ENCODE measurements at places on chromosomes 5 and 9.

- no peak for DNase-seq
Observed at GRCh38 chr9:100639854-100640253, 62.0 kb downstream of the CAVIN4 start.

DNA sequence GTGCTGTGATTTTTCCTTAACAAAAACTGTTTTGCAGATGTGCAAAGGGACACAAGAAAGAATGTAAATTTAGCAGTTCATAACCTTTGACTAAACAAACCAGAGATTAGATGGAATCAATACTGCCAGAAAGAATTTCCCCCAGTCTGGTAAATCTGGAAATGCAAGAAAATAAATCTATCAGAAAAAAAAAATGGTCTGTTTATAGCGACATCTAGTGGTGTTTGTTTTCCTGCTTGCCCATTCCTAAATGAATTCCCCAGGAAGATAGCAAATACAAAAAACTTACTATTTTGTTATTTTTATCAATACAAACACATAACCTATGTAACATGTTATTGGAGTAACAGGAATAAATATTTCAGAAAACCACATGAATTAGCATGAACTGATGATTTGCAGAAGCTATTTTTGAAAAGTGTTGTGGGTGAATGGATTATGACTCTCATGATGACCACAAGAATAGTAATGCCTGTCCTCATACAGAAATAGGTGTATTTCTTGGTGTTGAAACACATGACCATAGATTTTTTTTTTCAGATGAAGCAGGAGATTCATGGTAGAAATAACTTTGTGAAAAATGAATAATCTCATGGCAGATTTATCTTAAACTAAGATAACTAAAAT is 1703.8 kb downstream of the MAT2B start:
- DNase-seq: peak; percentile 36

GRCh38 chr5:168941901-168942300 is 359.0 kb downstream of the SLIT3 start:
- no peak for DNase-seq

DNA sequence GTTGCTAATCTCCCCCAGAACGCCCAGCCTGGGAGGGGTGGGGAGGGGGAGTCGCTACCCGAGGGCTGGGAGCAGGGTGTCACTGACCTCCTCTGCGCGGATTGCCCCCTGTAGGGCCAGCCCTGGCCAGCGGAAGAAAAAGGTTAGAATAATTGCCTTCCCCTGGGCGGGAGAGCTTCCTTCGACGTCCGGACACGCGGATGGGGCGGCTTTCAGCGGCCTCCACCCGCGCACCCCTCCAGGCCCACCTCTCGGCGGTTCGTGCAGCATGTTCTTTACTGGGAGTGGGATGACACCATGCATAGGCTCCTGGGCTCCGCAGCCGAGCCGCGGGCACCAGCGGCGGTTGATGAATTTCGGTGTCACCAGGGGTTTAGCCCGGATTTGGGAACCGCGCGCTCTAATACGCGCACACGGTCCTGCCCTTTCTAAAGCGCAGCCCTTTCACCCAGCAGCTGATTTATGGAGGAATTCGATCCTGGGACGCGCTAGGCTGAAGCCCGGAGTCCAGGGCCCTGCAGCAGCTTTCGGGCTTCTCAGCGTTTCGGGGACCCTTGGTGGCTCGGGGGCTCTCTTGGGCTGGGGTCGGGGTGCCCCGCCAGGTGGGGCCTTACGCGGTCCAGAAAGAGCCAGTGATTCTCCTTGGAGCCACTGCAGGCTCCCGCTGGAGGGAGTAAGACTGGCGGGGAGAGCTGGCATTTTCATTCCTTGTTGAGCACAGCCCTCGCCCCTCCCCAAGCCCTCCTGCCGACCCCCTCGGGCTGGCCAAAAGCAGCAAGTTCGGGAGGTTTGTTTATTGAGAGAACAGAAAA is 10.1 kb downstream of the LMX1B start:
- no peak for DNase-seq

GRCh38 chr9:101716629-101717028 is 21.8 kb downstream of the GRIN3A start:
- DNase-seq: peak; percentile 63

DNA sequence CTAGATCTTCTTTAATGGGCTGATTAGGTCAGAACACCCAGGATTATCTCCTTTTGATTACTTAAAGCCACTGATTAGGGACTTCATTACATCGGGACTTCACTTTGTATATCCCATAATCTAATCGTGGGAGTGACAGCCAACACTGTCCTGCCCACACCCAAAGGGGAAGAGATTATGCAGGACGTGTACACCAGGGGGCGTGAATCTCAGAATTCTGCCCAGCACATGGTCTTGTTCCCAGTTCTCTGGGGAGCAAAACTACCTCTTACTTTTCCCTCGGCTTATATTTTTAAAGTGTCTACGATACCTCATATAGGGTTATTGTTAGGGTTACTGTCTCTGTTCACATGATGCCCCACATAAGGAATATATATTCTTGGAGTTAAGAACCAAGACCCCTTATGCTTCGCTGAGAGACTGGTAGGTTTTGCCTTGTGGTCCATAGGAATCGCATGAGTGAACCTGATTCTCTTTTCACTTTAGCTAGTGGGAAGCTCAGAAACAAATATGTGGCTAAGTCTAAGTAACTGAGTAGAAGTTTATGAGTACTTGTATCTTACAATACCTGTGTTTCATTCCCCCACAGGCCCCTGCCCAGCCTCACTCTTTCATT is 192.7 kb downstream of the GNA14 start:
- no peak for DNase-seq

DNA sequence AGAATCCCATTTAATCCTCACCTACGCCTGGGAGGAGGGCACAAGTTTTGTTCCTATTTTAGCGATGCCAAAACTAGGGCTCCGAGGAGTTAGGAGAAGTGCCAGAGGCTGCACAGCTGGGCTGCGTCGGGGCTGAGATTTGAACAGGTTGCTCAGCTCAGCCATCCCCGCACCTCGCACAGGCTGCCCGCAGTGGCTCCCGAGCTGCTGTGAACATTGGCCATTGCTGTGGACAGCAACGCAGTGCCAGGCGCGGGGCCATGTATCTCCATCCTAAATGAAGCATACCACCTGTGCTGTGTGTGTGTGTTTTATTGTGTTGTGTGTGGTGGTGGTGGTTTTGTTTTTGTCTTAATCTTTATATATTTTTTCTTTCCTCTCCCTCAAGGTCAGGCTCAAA is 52.0 kb downstream of the AK8 start:
- DNase-seq: no peak

- DNase-seq: peak; percentile 66
Observed at GRCh38 chr9:108439947-108440346, 415.8 kb downstream of the ACTL7B start.

- DNase-seq: no peak
Observed at GRCh38 chr5:66342341-66342880, 198.3 kb downstream of the SREK1 start.

DNA sequence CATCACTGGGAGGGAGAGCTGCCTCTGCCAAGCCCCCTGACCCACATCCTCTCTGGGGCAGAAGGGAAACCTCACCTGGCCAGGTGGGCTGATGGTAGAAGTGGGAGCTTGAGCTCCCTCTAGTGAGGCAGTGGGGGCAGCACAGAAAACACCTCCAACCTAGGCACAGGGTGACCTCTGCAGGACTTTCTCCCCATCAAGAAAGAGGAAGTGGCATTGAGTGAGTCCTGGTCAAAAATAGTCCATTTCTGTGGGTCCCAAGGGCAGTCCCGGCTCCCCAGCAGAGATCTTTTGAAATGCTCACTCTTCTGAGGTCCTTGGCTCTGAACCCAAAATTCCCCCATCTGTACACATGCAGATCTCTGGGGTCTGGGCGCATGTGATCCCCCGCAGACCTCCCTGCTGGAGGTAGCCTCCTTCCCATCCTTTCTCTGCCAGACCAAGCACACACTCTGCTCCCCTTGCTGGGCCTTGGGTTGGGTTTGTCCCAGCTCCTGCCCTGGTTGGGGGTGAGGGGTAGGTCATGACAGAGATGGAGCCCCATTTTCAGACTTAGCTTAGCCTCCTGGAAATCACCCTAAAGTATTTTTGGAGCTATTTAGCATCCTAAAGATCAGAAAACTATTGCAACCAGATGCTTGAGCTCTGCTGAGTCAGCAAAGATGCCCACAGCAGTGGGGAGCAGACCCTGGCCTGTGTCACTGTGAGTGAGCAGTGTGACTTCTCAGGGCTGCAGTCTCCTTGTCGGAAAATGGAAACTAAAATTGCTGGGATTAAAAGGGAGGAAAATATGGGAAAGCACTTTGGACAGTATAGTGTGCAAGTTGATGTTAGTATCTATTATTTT is 41.6 kb upstream of the LCP2 start:
- DNase-seq: no peak

- DNase-seq: peak; percentile 16
Observed at GRCh38 chr9:120446671-120447070, 133.3 kb downstream of the CDK5RAP2 start.

GRCh38 chr9:14314929-14315874 is 1.3 kb upstream of the NFIB start:
- peak; percentile 77 for DNase-seq

DNA sequence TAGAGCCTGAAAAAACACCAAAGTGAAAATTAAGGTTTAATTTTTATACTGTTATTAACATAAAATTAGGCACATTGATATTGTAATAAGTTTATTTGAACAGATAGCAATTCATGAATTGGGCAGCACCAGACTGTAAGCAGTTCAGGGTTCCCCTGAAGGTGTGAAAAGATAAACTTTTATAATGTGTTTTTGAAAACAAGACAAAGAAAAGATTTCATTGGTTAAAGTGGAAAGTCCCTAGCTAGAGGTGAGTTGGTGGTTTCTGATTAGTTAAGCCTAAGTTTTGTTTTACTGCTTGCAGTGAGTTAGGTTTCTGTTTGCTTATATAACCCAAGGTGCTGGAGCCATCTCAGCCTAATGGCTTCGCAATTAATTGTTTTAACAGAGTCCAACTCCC is 96.5 kb upstream of the RPS23 start:
- no peak for DNase-seq

DNA sequence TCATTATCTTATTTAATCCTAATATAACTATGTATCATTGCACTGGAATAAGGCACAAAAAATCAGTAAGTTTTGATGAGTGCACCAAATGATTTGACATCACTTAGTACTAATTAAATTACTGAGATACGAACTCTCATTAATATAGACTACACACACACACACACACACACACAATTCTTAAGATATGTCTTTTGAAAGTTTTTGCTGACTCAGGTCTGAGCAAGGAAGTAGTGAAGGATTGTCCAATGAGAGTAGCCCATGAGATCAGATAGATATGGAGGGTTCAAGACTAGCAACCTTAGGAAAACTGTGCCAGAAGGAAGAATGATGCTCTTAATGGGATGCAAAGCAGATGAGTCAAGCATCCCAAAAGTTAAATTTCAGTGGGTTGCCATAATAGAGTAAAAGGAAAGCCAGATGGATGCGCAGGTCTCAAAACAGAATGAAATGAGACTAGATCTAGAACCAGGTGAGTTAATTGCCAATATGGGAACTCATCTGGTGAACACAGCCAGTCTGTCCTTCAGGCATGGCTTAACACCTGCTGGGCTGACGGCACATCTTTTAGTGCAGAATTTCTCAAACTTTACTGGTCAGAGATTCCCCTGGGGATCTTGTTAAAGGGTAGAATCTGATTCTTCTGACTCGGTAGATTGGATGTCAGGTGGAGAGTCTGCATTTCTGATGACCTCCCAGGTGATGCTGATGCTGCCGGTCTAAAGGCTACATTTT is 197.0 kb upstream of the NR4A3 start:
- DNase-seq: no peak

GRCh38 chr9:73141282-73141681 is 10.4 kb upstream of the ANXA1 start:
- DNase-seq: no peak

- DNase-seq: peak; percentile 88
Observed at GRCh38 chr5:14406554-14406849, 175.1 kb upstream of the OTULINL start.

- DNase-seq: no peak
Observed at GRCh38 chr9:126523611-126524111, 90.1 kb upstream of the LMX1B start.

DNA sequence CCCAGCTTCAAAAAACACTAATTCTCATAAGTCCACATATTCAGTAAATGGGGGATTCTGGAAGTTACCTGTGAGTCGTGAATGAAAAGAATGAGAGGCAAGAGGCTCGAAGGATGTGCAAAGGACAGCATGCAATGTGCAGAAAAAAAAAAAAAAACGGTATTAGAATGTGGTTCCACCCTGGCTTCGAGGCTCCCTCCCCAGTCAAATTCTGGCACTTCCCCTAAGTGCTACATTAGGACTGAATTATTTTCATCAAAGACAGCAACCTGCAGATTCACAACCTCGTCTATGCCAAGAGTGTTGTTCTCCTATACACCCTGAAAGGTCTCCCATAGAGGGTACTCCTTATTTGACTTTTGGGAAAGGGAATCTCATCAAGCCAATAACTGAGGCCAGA is 16.5 kb downstream of the CAPSL start:
- no peak for DNase-seq

DNA sequence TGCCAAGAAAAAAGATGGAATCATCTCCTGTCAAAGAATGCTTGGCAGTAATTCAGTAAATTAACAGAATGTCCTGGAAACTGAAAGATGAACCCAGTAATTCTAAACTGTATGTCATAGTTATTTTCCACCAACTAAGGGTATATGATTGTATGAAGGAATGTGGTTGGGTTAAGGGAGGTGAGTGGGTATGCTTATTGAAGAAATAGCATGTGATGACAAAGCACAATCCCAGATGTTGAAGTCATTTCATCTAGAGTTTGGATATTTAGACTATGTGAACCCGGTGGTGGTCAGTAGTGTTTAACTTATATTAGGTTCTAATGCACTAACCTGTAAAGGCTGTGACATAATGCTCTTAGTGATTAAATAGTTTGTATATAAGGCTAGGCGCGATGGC is 87.3 kb downstream of the CDKN2A start:
- DNase-seq: peak; percentile 49

DNA sequence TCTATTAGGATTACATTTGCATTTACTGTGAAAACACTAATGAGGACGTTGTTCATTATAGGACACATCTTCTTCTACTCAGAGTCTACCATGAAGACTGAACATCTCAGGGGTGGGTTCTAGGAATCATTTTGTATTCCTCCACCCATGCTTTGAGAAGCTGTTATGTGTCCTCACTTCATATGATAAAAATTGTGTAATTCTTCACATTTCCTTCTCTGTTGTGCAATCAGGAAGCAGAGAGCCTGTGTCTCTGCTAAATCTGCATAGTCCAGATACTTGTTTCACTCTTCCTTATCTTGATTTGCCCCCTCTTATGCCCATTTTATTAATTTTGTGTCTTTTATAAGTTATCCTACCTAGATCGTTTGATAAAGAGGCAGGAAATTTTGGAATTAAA is 97.8 kb upstream of the IQGAP2 start:
- no peak for DNase-seq
